GM13976 (cell line): ENCODE measurements at places on chromosomes 3 and 15.

DNA sequence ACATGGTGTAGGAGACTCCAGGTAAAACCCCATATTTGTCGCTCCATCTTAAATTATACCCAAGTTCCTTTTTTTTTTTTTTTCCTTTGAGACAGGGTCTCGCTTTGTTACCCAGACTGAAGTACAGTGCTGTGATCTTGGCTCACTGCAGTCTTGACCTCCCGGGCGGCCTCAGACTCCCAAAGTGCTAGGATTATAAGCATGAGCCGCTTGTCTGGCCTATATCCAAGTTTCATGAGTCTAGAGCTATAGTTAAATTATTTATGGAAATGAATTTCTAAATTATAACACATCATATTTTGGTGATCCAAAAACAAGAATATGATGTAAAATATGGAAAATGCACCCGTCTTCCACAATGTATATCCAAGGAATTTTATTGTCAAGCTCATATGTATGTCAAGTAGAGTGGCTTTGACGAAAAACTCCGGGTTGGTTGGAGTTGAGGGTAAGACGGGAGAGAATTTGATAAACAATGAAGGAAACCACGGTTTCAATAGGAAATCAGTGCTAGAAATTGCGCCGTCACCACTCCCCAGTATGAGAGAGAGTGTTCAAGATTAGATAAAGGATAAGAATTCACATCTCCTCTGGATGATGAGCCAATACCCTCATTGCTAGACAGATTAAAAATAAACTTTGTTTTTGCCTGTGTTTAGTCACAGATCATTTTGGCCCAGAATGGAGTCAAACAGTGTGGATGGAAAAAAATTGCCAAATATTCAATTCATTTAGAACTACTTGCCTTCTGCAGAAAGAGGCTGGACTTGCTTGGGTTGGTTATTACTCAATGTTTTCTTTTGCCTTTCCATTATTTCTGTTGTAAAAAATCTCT, 209.2 kb upstream of the NR2F2 start:
- DNase-seq = no peak

DNA sequence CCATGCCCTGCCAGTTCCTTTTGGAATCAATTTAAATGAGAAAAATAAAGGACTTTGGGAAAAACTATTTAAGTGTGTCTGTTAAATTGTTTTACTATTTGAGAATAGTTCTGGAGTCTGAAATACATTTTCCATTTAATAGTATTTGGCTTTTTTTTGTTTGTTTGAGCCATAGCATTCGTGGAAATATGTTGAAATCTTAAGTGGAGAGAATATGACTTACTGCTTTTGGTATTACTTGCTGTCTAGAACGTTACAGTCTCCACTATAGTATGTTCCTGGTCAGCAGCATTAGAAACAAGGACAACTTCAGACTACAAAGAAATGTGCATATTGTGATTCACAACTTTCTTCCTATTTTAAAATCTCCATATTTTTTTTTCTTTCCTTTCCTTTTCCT, 179.4 kb downstream of the GHSR start:
- no peak for DNase-seq

GRCh38 chr3:106068381-106068780, 199.6 kb upstream of the CBLB start:
- no peak for DNase-seq

DNA sequence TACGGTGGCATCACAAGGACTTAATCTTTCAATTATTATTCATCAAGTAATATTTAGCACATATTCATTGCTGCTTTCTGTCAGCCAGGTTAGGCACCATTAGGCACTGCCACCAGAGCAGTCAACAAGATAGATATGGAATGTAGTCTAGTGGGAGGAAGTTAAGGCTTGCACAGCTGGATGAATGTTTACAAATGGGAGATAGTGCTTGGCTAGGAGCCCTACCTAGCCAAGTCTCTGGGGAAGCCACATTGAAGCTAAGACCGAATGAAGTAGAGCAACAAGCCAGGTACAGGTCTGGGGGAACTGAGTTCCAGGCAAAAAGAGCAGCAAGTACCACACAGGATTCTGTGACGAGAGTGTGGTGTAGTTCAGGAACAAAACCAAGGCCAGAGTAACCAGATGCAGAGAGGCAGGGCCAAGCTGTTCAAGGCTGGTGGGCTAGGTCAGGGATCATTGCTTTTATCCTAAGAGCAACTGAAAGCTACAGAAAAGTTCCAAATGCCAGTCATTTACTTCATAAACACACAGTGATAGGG, 33.4 kb upstream of the SCAANT1 start:
- DNase-seq = no peak

GRCh38 chr3:20068512-20069177, 28.4 kb downstream of the KAT2B start:
- no peak for DNase-seq

DNA sequence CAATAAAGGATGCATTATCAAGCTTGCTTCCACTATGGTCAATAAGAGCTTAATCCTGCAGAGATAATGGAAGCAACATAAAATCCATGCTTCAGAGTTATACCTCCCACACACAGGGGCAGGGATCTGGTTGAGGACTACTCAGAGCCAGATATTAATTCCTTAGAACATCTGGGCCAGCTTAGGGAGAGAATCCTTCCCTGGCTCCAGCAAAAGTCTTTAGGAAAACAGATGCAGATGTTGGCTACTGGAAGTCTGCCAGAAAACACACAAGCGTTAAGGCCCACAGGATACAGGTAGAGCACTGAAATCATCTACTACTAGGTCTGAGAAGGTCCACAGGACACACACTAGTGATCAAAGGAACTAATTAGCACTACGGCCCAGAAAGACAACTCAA, 25.2 kb downstream of the TMEM202 start:
- no peak for DNase-seq

- no peak for DNase-seq
Measured at GRCh38 chr3:146166826-146167225, 5.8 kb upstream of the PLOD2 start.

DNA sequence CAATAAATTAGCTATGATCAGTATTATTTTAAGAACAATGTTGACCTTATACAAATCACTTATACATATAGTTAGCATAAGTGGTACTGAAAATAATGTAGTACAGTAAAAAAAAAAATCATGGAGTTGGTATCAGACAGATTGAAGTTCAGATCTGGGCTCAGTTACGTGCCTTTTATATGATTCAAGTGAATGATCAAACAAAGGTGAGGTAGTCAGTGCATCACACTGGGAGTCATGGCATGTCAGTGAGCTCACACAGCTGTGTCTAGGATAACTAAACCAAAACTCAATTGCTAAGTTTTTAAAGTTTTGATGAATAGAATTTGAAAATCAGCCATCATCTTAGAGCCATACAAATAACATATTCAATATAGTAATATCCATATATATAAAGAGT, 11.2 kb upstream of the CCR8 start:
- no peak for DNase-seq

- DNase-seq = no peak
Measured at GRCh38 chr15:93570527-93570926, 481.5 kb upstream of the RGMA start.

- DNase-seq = no peak
Measured at GRCh38 chr3:38120693-38121450, 16.1 kb downstream of the ACAA1 start.

DNA sequence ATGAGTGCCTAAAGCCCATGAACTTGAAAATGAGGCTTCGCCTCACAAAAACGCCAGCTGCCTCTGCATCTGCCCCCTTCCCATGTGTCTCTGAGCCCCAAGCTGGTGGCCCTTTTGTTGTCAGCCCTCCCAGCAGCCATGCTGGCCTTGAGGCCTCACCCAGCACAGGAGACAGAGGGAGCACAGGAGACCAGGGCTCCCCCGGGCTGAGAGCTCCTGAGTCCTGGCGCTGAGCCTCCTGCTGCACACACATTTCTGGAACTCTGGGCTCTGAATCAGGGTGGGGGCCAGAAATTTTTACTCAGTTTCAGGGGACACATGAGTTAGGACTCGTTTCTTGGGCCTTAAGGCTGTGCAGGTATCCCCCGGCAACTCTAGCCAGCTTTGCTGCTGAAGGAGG, 56.4 kb upstream of the ACAD9 start:
- no peak for DNase-seq

DNA sequence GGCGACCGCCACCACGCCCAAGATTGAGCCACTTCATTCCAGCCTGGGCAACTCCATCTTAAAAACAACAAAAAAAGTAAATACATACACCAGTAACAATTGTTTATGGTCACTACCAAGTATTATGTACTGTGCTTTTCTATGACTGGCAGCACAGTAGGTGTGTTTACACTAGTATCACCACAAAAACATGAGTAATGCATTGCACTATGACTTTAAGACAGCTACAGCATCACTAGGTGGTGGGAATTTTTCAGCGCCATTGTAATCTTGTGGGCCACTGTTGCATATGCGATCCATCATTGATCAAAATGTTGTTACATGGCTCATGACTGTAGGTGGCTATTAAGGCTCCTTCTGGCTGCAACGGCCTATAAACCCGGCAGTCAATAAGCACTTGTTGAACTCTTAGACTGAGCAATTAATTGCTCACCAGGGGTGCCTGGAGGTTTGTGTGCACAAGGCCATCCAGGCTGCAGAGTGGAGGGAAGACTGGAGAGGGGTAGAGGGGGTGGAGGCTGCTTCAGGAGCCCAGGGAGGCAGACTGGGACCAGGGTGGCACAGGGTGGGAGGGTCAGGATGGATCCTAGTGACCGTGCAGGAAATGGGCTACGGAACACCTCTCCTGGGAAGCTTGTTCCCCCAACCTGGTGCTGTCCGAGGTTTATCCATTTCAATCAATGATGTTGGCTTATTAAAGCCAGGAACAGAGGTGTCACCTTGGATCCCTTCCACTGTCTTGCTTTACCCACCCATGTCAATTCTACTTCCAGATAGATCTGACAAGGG, 17.9 kb upstream of the COPG1 start:
- DNase-seq = no peak

GRCh38 chr15:49242820-49243219, 72.8 kb downstream of the GALK2 start:
- DNase-seq = no peak
